Activated CD4-positive, alpha-beta memory T cell treated with anti-CD3 and anti-CD28 coated beads for 36 hours (primary cell): ENCODE measurements at places on chromosomes 7 and 10.

- DNase-seq: peak; percentile 80
Measured at GRCh38 chr7:45259966-45260646, 102.5 kb downstream of the RAMP3 start.

- peak; percentile 64 for DNase-seq
Measured at GRCh38 chr7:6637544-6638229, 569 bp downstream of the ZNF316 start.

GRCh38 chr7:5450549-5451327 is 27.1 kb upstream of the TNRC18 start:
- peak; percentile 47 for DNase-seq

DNA sequence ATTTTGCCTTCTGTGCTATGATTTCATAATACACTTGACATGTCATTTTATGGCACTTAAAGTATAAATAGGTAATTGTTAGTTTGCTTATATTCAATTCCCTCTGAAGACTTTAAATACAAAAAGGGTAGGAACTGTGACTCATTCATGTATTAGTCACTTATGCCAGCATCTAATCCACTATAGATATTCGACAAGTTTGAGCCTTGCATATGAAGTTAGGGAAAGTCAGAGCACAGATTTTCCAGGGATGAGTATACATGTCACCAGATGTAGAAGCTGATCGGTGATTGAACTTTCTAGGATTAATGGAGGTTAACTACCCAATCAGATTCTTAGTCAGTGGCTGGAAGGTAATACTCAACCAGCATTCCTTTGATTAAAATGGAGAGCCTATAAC is 1321.5 kb downstream of the XPNPEP1 start:
- DNase-seq: no peak

DNA sequence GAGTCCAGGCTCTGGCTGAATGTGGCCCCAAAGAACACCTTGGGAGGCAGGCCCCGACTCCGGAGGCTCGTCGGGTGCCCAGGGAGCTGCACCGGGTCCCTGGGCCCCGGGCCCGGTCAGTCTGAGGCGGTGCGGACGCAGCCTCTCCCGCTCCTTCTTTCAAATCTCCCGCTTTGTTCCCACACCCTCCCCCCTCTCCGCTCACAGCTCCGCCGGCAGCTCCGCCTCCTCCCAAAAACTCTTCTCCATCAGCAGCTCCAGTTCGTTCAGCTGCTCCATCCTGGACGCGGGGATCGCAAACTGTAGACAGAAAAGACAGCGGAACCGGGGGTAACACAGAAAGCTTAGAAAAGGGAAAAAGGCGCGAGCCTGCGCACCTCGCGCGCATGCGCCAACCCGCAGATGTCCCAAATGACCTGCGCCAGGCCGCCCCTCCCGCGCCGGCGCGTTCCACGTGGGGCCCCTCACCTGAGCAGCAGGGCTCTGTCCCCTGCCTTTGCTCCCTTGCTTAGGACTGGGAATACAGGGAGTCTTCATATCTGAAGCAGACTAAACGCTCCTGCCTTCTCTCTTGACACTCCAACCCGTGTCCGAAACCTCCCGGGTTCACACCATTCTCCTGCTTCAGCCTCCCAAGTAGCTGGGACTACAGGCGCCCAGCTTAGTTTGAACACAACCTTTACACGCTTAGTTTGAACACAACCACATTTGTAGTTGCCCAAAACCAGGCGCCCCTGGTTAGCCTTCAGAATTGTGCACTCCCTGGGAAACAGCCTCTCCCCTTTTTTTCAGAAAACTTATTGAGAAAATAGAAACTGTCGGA is at the start of gene DNA2:
DNA2 (minus strand) TSS at position 388 of the 823 bp plus-strand sequence; CDS start at position 279, 109 bp downstream.
- DNase-seq: peak; percentile 86

- no peak for DNase-seq
Measured at GRCh38 chr10:110348336-110348735, 43.6 kb upstream of the SMNDC1 start.

- peak; percentile 45 for DNase-seq
Measured at GRCh38 chr7:50333221-50333651, 28.7 kb downstream of the IKZF1 start.

DNA sequence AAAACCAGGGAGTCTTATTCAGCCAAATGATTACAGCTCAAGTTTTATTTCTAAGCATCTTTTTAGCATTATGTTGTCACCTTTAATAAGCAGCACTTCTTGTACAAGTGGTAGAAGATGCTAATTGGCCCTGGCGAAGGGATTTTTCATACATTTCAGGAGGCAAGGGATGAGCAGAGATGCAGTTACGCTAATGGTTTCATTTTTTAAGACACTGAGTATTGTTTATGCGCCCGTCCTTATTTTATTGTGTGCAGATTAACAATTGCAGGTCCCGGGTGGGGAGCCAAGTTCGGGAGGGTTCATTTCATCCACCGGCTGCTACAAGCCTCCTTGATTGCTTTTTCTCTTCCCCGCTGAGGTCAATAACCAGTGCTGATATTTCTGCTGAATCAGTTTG is 350.4 kb upstream of the FOXK1 start:
- no peak for DNase-seq

DNA sequence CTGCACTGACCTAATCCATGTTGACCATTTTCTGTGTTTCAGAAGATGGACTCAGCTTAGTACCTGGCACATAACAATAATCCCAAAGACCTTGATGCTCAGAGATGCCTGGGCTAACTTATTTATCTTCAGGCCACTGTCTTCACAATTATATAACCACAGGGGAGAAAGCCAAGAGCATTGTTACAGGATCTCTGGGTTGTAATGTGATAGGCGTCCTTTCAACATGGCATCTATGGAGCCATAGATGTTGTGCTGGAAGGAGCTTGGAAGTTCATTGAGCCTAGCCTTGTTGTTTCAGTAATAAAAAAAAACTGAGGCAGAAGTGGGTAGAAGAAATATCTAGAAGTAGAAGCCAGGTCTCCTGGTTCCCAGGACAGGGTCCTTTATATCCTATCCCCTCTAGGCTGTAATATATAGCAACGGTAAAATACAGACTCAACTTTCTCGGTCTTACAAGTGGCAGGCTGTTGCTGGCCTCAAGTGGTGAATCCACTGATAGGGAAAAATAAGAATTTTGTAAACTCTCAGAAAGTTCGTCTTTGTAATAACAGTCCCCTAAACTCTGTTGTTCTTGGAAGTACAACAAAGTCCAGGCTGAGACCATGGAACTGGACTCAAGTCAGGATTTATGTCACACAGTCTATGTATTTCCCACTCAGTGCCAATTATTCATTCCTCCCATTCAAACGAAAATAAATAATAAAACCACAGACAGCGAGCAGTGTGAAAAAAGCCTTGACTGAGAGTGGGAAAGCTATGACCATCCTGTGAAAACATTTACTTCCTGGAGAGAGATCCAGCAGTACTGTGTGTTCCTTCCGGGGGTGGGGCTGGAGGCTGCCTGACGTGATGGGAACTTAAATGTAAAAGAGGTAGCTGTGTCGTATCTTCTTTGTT is 277.6 kb downstream of the REEP3 start:
- no peak for DNase-seq

- no peak for DNase-seq
Measured at GRCh38 chr10:59677253-59677831, 32.3 kb downstream of the SLC16A9 start.

- DNase-seq: no peak
Measured at GRCh38 chr7:90844421-90844820, 248.3 kb downstream of the CDK14 start.

GRCh38 chr7:27526611-27527347 is 135.9 kb downstream of the HIBADH start:
- DNase-seq: no peak

GRCh38 chr7:73976761-73977618 is 51.0 kb upstream of the ELN start:
- no peak for DNase-seq

GRCh38 chr10:27344568-27345454 is 104.2 kb upstream of the ACBD5 start:
- DNase-seq: peak; percentile 30

DNA sequence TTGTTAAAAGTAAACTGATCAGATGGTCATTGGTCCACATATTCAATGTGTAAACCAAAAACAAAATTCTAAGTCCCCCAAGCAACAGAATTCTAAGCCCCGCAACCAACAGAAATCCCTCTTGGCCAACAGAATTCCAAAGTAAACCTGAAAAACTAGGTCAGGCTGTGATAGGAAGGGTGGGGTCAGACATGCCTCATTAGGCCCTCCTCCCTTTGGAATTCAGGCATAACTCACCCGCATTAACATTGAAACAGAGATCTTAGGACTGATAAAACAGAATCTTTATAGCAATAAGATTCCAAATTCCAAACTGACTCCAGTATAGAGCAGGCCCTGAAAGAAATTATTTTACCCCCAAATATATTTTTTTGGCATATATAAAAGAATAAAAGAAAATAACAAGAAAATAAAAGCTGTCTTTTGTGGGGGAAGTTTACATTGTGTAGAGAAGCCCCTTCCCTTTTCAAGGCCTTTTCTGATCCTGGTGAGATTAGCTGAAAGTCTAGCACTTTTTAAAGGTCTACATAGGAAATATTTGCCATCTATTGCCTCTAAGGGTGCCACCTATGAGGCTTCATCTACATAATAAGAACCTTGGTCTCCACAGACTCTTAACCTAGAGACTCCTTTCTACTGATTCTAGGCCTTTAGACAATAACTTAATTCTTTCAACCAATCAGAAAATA is 30.5 kb downstream of the GNAT3 start:
- DNase-seq: no peak

DNA sequence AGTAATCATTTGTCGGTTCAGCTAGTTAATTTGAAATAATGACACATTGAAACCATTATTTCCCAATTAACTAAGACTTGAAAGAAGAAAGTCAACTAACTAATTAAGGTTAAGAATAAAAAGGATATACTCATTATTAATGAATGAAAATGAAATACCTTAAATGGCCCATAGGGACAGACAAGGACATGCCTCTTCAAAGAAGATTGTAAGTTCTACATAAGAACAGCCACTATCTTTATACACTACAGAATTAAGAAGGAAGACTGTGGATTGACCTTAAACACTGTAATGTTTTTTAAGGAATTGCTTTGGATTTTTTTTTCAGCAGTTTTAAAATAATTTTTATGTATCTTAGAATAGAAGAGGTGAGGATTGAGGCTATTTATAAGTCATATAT is 60.7 kb downstream of the CSTF2T start:
- DNase-seq: no peak

DNA sequence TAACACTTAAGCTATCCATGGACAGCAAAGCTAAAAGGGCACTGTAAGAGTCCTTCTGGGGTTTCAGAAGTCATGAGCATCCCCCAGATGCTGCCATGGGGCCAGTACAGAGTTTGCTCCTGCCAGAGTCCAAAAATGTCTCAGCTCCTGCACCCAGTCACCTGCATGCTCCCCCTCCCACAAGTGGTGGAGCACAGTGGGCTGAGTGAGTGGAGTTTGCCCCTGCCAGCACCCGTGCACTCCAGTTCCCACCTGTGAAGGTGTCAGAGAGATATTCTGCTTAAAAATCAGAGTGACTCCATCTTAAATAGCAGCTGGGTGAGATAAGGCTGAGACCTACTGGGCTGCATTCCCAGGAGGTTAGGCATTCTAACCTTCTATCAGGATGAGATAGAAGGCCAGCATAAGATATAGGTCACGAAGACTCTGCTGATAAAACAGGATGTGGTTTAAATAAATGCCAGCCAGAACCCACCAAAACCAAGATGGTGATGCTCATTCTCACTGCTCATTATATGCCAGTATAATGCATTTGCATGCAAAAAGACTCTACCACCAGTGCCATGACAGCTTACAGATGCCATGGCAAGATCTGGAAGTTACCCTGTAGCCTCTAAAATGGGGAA is 140.1 kb upstream of the ZNF92 start:
- no peak for DNase-seq

DNA sequence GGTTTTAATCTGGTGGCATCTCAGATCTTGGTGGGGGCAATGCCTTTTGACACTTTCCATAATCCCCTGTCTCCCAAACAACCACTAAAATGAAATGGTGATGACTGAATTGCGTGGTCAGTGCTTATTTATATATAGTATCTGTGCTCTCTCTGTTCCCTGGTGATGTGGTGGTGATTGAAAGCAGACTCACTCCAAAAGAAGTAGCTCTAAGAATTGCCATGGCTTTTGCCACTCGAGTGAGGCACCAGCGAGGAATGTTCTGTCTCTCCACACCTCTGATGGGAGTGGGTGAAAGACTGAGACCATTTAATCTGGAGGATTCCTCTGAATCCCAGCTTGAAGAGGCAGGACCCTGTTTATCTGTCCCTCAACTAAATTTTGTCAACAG is 2.8 kb downstream of the DUSP5 start:
- DNase-seq: no peak

GRCh38 chr7:17159500-17160037 is 138.9 kb upstream of the AHR start:
- peak; percentile 33 for DNase-seq

- DNase-seq: no peak
Measured at GRCh38 chr7:128003167-128003566, 28.1 kb downstream of the LRRC4 start.

DNA sequence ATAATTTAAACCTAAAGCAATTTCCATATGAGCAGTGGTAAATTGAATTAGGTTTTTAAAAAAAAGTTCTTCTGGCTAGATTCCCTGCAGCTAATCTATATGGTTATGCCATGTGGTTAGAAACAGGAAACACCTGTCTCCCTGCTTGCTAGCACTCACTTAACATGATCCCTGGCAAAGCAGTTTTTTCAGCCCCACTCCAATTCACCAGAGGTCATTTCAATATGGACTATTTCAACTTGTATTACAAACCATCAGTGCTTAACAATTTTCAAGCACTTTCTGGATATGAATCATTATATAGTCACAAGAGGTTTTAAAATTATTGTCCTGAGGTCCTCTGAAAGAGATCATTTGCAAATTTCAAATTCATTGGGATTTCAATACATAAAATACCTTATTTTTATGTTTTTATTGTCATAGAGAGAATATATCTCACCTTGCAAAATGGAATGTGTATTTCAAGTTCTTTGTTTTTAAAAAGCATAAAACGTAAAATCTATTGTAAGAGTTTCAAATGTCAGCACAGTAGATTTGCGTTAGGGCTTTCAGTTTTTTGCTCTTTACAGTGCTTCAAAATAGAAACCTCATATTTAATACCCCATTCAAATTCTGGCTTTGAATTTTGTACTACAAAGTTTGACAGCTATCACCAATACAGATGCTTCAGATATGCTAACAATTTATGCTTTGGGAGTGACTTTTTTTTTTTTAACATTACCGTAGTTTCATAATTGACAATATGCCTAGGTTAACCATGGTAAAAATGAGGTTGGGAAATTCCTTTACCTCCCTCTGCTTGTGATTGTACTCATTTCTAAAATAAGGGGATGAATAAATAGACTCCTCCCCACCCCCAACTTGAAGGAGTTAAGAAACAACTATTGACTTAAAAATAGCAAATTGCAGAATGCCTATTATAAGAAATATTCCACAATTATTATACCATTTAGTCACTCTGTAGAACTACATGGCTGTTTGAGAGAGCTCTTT is 117.5 kb upstream of the HGF start:
- no peak for DNase-seq

DNA sequence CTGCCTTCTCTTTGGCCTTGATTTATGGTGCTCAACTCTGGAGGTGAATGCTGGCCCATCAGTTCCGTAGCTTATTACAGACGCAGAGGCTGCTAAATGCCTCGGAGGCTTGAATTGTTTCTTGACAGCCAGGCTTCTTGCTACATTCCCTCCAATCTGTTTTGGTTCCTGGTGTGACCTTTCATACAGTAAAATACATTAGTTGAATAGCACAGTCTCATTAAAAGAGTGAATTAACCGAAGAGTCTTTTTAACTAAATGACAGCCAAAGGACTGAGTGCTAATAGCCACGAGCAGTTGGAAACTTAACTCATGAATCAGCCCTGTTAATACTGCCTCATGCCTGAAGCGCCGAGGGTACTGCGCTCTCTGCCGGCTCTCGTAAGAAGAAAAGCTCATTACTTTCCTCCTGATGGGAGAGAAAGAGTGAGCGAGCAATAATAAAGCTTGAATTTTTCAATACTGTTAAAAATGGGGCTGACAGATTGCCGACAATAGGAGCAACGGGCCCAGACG is 236.4 kb upstream of the GPR26 start:
- no peak for DNase-seq
